ENCODE measurements at places on chromosomes 6 and 20.

GRCh38 chr6:149317644-149318571 lies at the start of gene TAB2:
Gene TAB2, plus strand, starts transcription at chr6:149317712. Its CDS starts 52,286 bp downstream, at chr6:149369998.
- DNase-seq, result no peak

DNA sequence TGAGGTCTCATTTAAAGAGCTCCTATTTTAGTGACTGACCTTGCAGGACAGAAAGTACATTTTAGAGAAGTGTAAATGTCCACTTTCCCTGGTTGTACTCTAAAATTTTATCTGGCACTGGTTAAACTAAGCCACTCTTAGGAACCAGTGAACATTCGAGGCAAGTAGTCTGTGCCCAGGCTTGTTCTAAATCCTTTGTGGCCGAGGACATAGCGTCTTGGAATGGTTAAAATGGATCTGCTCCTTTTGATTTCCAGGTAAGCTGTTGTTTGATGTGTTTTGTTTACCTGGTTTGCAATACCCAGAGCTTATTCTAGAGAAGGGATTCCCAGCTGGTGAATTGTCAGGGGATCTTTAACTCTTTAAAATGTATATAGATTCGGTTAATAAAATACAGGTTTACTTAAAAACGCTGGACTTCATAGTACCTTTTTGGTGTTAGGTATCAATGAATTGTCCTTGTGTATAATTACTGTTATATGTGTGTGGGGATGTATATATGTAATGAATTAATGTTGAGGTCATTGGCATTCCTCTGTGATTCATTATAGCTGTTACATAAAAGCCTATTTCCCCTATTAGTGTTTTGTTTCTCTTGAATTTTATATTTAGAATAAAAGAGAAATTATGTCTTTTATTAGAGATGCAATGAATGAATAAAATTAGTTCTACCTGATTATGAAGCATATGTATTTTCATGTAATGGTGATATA lies 15.8 kb downstream of the SNX9 start:
- no peak for DNase-seq

- DNase-seq, result no peak
Observed at GRCh38 chr6:17012421-17013225, 89.2 kb upstream of the STMND1 start.

DNA sequence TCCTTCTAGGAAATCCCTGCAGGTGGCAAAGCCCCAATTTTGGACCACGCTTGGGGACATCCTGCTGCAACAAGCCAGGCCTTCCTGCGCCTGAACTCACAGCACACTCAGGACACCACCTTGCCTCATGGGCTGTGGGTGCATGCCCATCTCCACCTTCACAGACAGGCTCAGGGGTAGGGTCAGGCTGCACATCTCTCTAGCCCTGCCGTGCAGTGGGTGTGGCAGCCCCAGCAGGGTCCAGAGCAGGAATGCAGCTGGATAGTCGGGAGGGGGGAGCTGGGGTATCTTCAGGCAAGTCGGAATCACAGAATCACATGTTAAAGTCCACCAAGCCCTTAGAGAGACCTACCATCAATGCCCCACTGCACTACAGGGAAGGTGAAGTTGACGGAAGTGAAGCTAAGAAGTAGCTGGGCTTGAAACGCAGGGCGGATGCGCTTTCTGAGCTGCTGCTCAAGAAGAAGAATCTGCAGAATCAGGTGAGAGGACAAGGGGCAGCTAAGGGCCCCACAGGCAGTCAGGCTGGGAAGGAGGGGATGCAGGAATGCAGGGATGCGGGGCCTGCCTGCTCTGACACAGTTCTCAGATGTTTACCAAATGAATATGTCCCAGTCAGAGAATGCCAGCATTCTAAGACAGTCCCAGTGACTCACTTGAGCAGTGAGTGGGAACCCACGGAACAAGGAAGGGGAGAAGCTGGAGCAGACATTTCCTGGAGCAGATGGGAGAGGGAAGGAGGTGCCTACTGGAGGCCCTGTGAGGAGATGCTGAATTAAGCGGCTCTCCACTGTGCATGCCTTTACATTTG lies 11.3 kb downstream of the SERPINB6 start:
- DNase-seq, result no peak

DNA sequence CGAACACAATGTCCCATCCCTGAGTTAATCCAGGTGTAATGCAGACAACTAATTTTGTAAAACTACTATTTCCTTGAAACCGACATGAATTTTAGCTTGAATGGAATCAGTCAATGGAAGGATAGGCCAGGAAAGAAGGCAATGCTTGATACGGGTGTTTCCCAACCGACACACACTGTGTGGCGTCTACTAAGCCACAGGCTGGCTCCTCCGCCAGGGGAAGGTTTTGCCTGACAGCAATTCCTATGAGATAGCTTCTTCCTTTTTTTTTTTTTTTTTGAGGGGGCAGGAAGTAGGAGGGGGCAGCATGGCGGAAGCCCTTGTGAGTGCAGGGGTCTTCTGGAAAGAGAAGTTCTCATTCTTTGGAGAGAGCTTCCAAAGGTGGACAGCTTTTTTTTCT lies 12.0 kb upstream of the LAMA4 start:
- no peak for DNase-seq

DNA sequence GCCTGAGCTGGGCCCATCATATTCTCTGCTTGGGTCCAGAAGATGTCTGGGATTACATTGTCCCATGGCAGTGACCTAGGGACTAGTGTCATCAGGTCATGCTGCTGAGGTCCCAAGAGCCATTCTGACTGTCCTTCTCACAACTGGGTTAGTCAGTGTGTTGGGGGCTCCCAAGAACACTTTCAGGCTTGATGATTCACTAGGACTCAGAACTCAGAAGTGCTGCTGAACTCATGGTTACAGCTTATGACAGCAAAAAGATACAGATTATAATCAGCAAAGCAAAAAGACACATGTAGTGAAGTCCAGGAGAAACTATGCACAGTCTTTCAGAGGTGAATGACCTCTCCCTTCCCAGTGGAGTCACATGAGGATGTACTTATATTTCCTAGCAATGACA lies 107.8 kb downstream of the SYNE1 start:
- no peak for DNase-seq

DNA sequence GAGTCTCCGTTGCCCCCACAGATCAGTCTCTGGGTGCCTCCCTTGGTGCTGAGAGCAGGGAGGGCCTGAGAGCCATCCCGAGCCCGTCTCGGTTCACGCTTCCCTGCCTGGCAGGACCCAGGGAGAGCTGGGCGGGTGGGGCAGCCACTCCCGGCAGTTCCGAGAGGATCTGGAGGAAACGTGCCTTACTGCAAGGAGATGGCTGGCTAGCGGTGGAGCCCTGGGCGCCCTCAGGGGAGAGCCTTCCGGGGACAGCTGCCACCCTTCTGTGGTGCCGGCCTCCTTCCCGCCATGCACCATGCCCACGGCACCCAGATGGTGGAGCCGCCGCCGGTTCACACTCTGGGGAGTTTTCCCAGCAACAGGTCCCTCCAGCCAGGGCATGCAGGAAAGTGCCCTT lies 45.8 kb upstream of the SLCO4A1 start:
- no peak for DNase-seq

- DNase-seq, result no peak
Observed at GRCh38 chr20:19947611-19948264, 69.4 kb upstream of the NAA20 start.

GRCh38 chr20:49384437-49385434 lies 97.7 kb downstream of the KCNB1 start:
- peak; percentile 43 for DNase-seq
